Retina (tissue), 1 donor: ENCODE measurements at places on chromosomes 3 and 15.

GRCh38 chr3:185087419-185087818 lies 65.4 kb downstream of the C3orf70 start:
- DNase-seq, result no peak

DNA sequence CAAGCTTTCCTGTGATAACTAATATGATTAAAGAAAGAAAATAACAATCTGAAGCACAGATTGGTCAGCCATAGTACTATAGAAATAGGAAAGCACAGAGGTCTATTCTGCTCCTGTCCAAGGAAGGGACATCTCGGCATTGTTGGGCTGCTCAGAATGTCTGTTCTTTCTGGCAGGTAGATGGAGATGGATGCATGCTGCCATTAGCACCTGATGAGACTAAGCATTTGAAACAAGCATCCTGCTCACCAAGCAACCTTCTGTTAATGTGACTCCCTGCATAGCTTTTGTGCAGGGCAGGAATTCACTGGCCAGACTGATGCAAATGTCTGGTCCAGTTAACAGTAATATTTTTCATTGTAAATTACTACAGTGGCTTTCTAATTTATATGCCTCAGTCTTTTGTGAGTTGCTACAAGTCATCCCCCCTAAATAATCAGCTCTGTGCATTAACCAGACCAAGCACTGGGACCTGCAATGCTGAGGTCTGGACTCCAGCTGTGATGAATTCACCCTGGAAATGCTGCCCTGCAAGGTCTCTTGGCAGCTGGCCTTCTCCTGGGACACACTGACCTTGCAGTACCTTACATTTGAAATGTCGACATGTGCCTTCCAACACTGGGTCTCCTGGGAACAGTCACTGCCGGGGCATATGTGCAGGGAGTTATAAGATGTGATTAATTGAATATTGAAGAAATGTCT lies 1123.7 kb downstream of the IGSF11 start:
- no peak for DNase-seq

DNA sequence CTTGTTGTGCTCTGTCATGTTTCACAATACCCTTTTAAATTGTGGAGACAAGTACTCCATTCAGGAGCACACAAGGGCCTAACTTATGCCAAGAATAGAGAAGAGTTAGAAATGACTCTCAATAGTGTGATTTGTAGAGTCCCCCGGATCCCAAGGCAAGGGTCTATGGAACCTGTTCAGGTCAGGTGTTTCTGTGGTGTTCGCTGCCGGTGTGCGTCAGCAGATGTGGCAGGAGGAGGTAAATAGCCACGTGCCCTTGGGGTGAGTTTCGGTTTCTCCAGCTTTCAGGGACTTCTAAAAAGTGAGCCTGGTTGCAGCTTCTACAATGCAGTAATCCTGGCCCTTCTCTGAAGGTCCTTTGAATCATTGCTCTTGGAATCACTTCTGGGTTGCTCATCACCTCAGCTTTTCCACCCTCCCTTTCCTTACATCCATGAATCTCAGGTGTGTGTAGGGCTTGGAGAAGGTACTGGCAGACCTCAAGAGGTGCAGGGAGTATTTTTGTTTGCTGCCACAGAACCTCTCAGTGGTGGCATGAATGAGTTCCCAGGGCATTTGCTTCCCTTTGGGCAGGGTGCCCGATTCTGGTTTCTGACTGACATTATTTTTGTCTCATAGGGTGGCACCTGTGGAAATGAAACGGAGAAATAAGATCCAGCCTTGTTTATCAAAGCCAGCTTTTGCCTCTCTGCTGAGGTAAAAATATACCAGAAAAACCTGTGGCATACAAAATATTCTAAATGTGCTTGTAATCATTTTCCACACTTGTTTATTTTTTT lies 7.3 kb downstream of the ST3GAL6 start:
- no peak for DNase-seq

GRCh38 chr3:43468133-43468532 lies 153.7 kb downstream of the ANO10 start:
- no peak for DNase-seq

DNA sequence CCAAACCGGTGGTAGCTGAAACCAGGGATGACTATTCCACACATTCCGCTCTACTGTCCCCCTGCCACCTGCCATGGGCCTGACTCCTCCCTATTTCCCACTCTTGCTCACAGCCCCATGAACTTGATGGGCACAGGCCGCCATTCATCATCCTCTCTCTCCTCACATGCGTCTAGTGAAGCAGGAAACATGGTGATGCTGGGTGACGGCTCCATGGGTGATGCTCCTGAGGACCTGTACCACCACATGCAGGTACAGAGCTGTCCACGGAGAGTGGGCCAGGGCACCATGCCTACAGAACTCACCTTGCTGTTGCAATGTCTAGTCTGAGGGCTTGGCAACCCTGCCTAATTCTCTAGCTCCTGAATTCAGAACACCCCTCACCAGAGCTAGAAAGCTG lies 23.3 kb upstream of the MANF start:
- DNase-seq, result no peak

- no peak for DNase-seq
Measured at GRCh38 chr3:155736381-155736780, 8.5 kb downstream of the PLCH1 start.

DNA sequence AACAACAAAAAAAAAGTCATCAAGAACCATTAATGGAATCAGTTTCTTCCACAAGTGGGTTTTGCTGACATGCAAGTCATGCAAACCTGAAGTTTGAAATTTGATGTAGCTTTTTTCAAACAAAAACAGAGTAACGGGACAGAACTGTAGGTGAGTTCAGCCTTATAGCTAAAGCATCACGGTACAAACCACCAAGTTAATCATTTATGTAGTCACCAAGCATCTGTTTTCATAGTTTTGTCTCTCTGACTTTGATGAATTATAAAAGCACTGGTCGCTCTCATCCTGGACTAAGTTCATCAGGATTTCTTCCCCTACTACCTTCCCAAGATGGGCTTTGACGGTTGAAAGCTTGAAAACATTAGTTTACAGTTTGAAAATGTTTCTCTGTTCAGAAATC lies 117.0 kb upstream of the SAMMSON start:
- DNase-seq, result no peak

DNA sequence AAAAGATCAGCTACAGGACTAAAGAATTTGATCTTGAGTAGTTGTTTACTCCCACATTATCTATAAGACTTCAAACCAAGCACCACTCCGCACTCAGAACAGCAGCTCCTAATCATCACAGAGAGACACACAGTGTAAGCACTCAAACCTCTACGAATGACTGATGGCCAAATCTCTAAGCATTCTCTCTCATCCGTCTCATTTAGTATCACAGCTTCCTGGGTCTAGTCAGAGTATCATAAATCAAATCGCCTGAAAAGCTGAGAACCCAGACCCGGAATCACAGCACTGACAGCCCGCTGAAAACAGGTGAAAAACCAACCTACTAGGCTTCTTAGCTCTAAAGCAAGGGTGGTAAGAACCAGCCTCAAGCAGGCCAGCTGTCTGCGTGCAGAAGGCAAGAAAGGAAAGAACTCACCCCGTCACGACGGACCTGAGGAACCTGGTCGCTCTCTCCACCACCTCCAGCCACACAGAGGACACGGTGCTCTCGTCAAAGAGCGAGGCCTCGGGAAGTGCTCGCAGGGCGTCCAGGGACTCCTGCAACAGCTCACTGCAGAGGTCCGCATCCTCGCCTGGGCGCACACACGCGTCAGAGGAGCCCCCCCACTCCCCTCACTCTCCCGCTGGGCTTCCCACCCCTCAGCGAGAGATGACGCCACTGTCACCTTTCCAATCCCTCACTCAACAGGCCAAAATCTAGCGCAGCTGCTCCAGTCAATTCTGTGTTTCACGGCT lies 47.9 kb downstream of the HERC2 start:
- peak; percentile 12 for DNase-seq

- no peak for DNase-seq
Measured at GRCh38 chr3:71074423-71074822, 509.1 kb downstream of the FOXP1 start.

DNA sequence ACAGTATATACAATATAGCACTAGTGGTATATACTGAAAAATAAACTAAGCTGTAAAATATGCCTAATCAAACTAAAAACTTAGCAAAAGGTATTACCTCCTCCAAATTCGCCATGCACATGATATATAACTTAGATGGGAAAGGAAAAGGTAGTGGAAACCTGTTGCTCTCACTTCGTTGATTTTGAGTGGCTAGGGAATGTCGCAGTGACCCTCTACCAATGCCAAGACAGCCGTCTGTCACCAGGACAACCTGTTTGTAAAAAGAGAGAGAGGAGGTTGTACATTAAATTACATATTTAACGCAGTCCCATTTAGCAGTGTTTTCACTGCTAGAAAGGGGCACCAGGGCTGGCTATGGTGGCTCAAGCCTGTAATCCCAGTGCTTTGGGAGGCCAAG lies 11.3 kb downstream of the INTS14 start:
- no peak for DNase-seq

- no peak for DNase-seq
Measured at GRCh38 chr3:1147819-1148218, 55.0 kb downstream of the CNTN6 start.

GRCh38 chr3:139113231-139113992 lies 68.7 kb upstream of the PRR23C start:
- no peak for DNase-seq

DNA sequence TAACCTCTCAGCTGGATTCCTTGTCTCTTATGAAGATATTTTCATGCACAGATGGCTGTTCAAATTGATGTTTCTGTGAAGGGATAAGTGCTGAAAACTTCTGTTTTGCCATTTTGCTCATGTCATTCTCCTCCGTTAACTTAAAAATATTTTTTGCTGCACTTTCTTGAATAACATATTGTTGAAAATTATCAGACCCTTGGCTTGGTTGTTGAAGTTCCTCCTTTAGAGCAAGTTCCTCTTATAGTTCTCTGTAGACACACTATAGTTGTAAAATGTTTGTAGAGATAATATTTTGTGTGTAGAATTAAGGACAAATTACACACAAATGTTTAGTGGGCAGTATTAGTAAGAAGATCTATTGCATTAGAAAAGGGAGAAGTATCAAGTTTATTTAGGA lies 300.4 kb downstream of the SV2B start:
- DNase-seq, result no peak

DNA sequence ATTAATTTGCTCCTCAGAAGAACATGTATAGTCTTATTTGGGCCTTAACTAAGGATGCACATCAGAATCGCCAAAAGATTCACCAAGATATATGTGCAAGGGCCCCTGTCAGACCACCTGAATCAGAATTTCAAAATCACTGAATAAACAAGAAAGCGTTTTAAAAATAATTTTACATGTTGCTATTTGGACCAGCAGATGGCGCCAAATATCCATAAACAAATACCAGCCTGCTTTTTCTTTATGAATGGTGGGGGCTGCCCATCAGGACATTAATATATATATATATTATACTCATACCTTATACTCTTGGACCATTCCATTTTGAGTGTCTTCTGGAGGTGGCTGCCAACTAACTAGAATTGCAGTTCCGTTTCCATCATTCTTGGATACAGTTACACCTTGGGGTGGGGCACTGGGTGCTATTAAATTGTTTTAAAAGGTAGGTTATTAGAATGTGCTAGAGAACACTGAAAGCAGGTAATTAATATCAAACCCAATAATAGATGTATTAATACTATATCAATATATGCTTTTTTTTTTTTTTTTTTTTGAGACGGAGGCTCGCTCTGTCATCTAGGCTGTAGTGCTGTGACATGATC lies 1108.3 kb downstream of the ROBO1 start:
- peak; percentile 37 for DNase-seq

- DNase-seq, result no peak
Measured at GRCh38 chr3:189212681-189213080, 40.9 kb downstream of the TPRG1 start.

- no peak for DNase-seq
Measured at GRCh38 chr3:133271539-133271938, 128.3 kb upstream of the BFSP2 start.

GRCh38 chr3:142019794-142020320 lies 129.5 kb downstream of the TFDP2 start:
- DNase-seq, result no peak

- no peak for DNase-seq
Measured at GRCh38 chr3:4751502-4752101, 227.6 kb upstream of the BHLHE40 start.

DNA sequence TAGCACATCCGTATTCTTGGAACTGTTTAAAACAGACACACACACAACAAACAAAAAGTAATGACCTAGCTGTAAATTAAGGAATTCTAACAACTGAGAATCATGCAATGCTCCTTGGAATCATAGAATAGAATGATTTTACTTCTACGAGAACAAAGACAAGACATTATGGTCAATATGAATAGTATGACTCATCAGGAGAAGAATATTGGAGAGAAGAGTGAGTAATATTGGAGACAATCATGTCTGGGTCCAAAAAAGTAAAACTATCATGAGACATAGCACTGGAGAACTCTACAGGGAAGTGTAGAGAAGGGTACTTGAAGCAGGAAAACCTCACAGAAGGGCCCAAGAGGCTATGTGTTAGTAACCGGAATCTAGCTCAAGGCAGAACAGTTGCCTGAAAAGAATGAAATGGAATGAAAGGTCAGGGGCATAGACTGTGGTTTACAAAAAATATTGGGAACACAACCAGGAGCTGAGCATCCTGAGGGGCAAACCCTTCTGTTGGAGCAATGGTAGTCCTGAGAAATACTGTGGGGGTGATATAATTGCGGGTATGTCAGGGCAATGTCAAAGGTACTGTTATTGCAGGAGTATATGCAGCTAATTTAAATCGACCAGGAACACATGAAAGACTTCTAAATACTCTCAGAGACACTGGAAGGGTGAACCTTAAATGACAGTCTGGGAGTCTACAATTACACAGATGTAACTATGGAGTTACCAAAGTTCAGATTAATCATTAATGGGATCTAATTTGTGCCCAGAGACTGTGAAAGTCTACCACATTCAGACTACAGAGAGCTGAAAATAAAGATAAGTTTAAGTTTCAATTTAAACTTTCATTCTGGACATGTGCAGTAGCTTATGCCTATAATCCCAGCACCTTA lies 201.2 kb downstream of the BCHE start:
- DNase-seq, result no peak

- DNase-seq, result no peak
Measured at GRCh38 chr3:32077260-32078084, 28.9 kb upstream of the GPD1L start.

DNA sequence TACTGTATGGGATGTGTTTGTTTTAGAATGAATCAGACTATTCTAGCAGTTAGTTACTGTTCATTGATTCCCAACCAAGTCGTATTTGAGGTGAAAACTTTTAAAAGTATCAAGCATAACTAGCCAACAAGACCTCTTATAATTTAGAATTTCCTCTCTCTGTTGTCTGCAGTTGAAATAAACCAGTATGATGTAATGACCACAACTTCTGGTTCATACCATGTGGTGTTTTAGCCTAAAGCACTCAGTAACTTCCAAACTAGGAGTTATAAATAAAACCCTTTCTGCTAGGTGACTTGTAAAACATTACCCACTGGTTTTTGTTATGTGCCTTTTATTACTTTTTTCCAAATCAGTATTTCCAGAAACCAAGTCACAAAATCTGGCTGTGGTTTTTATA lies 19.8 kb upstream of the P2RY12 start:
- DNase-seq, result no peak

GRCh38 chr3:150036780-150037179 lies 66.1 kb upstream of the PFN2 start:
- no peak for DNase-seq
